ENCODE measurements at places on chromosomes 16 and 17. TPM values are rescaled to one million over a fixed set of nuclear protein-coding genes. Genes with fewer than 3 reads are reported as not detected.

RNU2-1 gene
- 1.5 TPM for polyA plus RNA-seq

CHST4 gene
- polyA plus RNA-seq, result 0.09 TPM

TMEM106A gene
- 12.0 TPM for polyA plus RNA-seq

CBX8 gene
- 8.1 TPM for polyA plus RNA-seq

IL34 gene
- 0.33 TPM for polyA plus RNA-seq

MT2A gene
- 33.1 TPM for polyA plus RNA-seq

SLC38A8 gene
- polyA plus RNA-seq, result not detected

PMP22 gene
- 139 TPM for polyA plus RNA-seq

C17orf107 gene
- polyA plus RNA-seq, result 0.85 TPM

GRIN2C gene
- polyA plus RNA-seq, result 0.18 TPM

ARHGAP44 gene
- polyA plus RNA-seq, result 14.0 TPM

ABCA10 gene
- polyA plus RNA-seq, result 9.7 TPM

NSMCE1 gene
- 69.8 TPM for polyA plus RNA-seq

CCL13 gene
- 0.37 TPM for polyA plus RNA-seq
